IPS DF 6.9 (cell line): ENCODE measurements at places on chromosomes 4 and X.

GRCh38 chr4:98314791-98315565, 53.8 kb downstream of the RAP1GDS1 start:
- H3K36me3 ChIP-seq = no peaks in the 10 kb centered on the region
- no peak overlapping the region for H3K27ac ChIP-seq
- no peak overlapping the region for H3K4me3 ChIP-seq
- no peaks in the 10 kb centered on the region for H3K4me1 ChIP-seq

GRCh38 chr4:76780781-76781697, 116.9 kb downstream of the SOWAHB start:
- H3K4me3 ChIP-seq = no peak overlapping the region
- H3K27ac ChIP-seq = no peak overlapping the region
- no peak for DNase-seq
- H3K27me3 ChIP-seq = no peaks in the 10 kb centered on the region
- peaks cover 2% of the 10 kb centered on the region; the same call in 1 of the 2 replicates for H3K36me3 ChIP-seq

GRCh38 chrX:1807301-1807731, 192.5 kb downstream of the ASMT start:
- no peak overlapping the region for H3K4me3 ChIP-seq
- H3K27me3 ChIP-seq = no peaks in the 10 kb centered on the region
- peak; percentile 18 for DNase-seq
- no peak overlapping the region for H3K27ac ChIP-seq
- no peaks in the 10 kb centered on the region for H3K36me3 ChIP-seq
- no peaks in the 10 kb centered on the region for H3K4me1 ChIP-seq

DNA sequence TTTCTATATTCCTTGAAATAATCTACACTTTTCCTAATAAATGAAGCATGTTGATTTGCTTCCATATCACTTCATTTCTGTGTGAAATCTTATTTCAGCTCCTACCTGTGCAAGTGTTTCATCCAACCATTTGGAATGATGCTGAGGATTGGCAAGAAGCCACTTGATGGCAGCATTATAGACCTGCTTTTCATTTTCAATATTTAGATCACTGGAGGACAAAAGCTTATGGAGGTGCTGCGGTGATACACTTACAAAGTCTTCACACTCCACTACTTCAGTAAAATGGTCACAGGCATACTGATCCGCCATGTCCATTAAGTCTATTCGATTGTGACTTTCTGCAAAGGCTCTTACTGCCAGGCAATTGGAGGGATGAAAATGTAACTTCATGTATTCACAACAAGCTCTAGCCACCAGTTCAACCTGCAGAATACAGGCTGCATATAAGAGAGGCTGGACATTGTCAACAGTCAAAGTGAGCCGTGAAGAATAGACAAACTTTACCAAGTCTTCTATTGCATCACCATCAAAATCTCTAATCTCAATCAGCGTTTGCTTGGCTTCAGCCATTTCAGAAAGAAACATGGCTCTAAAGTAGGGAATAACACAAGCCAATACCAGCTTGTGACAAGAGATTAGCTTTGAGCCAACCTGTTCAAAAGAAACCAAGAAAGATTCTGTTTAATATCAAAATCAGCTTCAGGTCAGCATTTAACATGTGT, 35.1 kb downstream of the KLHL8 start:
- no peaks in the 10 kb centered on the region for H3K36me3 ChIP-seq
- H3K4me3 ChIP-seq = no peak overlapping the region
- H3K27me3 ChIP-seq = no peaks in the 10 kb centered on the region
- H3K4me1 ChIP-seq = no peaks in the 10 kb centered on the region
- DNase-seq = no peak
- no peak overlapping the region for H3K27ac ChIP-seq

- peaks cover 58% of the 10 kb centered on the region for H3K27me3 ChIP-seq
- no peak overlapping the region for H3K4me3 ChIP-seq
- H3K4me1 ChIP-seq = peaks cover 5% of the 10 kb centered on the region; the same call in 1 of the 2 replicates
These were observed 951 bp upstream of the ZNF518B start for GRCh38 chr4:10458177-10458576.

GRCh38 chr4:106238820-106239420, 77.1 kb downstream of the TBCK start:
- peak; percentile 35 for DNase-seq
- no peaks in the 10 kb centered on the region for H3K4me1 ChIP-seq

GRCh38 chrX:69154051-69154450, 11.2 kb downstream of the PJA1 start:
- H3K27ac ChIP-seq = no peak overlapping the region
- H3K4me3 ChIP-seq = no peak overlapping the region
- peaks cover 3% of the 10 kb centered on the region for H3K4me1 ChIP-seq
- H3K36me3 ChIP-seq = no peaks in the 10 kb centered on the region
